ENCODE measurements at places on chromosomes 4 and X.

DNA sequence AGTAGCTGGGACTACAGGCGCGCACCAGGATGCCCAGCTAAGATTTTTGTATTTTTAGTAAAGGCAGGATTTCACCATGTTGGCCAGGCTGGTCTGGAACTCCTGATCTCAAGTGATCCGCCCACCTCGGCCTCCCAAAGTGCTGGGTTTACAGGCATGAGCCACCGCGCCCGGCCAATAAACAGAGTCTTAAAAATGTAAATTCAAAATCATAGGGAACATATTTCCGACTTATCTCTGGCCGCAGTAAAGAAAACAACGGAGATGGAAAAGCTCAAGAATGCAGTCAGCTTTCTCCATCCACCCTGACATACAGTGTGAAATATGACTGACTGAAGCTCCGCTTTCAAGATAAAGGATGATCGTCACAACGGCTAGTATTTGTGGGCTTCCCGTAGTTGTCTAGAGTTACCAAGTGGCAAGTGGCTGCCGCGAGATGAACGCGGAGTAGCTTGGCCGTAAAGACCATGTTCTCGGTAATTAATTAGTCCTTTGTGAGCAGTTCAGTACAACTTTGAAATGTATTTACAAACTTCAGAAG, 495.1 kb upstream of the FAT1 start:
- DNase-seq, result no peak

GRCh38 chr4:18894928-18895327, 873.4 kb upstream of the LCORL start:
- no peak for DNase-seq

- DNase-seq, result peak; percentile 17
Measured at GRCh38 chr4:101238706-101239105, 108.6 kb downstream of the PPP3CA start.

DNA sequence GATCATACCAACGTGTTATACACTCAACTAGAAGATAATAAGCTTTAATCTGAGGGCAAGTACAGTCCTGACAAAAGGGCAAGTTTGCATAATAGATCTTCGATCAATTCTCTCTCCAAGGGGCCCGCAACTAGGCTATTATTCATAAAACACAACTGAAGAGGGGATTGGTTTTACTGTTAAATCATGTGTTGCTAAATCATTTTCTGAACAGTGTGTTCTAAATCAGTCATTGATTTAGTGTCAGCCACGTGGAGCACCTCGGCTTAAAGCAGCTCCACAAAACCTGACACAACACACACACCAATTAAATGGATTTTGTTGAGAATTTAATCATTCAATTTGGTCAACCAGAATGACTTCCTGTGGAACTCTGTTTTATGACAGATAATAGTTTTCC, 61.6 kb downstream of the PTCHD1 start:
- DNase-seq, result no peak

DNA sequence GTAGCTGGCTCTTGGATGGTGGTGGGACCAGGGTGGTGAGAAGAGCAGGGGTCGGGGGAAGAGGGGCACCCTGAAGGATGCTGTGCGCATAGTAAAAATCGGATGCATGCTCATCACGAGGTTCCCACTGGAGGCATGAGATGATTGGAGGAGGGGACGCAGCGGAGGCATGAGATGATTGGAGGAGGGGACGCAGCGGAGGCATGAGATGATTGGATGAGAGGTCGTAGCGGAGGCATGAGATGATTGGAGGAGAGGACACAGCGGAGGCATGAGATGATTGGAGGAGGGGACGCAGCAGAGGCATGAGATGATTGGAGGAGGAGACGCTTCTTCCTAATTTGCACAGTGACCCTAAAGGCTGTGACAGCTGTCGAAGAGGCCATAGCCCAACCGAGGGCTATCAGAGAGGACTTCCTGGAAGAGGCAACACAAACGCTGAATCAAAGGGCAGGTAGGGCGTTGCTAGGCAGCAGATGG, 106.7 kb downstream of the ADRA2C start:
- no peak for DNase-seq

- DNase-seq, result no peak
Measured at GRCh38 chr4:77050962-77051361, 24.8 kb downstream of the CCNI start.

DNA sequence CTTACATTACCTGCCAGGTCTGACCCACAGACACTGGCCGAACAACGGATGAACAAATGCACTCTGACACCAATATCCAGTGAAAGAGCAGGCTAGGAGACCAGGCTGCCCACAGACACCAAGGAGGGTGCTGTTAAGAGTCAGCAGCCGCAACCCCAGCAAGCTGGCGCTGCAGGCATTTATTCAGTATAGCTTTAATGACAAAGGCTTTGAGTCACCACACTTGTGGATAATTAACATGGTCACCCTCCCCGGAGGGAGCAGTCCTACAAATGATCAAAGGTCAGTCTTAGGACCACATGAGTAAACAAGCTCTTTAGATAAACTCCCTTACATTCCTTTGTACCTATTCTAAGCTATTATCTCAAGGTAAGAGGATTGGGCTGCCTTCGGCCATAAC, 368.5 kb upstream of the GRID2 start:
- DNase-seq, result no peak

GRCh38 chrX:71372388-71372787, 6.2 kb downstream of the TAF1 start:
- DNase-seq, result no peak

GRCh38 chr4:1899149-1900086, 28.2 kb downstream of the NSD2 start:
- peak; percentile 61 for DNase-seq

- DNase-seq, result no peak
Measured at GRCh38 chr4:180680305-180680704, 1562.9 kb upstream of the TENM3 start.

GRCh38 chr4:7821245-7822136, 118.2 kb downstream of the AFAP1 start:
- no peak for DNase-seq

DNA sequence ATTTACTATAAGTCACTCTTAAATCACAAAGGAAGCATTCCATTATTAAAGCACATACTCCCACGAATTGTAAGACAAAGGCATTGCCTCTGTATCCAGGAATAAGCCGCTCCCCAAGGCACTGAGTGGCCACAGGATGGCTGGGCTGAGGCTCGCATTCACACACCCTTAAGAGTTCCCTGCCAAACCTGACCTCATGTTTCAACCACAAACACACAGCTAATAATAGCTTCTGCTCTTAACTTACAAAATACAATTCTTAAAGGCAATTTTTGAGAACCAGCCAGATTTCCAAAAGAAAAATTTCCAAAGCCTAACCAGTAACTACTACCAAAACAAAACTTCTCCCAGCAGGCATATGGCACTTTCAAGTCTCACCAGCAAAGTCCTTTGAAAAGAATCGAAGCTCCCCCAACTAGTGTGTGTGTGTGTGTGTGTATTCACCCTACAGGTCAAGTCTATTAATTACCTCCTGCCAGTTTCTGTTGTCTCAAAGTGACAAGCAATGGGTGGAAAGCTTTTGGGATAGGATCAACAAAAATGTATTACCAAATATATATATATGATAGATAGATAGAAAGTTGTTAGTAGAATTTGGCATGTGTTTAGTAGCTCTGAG, 36.0 kb downstream of the ARHGAP6 start:
- DNase-seq, result no peak

DNA sequence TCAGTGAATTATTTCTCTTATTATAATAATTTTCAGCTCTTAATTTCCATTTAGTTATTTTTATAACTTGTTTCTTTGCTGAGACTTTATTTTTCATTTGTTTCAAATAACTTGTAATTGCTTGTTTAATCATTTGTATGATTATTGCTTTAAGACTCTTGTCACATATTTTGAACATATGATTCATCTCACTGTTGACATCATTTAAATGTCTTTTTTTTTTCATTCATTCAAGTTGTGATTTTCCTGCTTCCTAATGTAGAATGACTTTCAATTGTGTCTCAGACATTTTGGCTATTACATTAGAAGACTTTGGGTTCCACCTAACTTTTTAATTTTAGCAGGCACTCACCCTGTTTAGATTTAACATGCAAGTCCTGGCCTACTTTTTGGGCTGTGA, 234.8 kb upstream of the DIPK2B start:
- DNase-seq, result no peak

Data from RCC 7860 (cell line).